ENCODE measurements at places on chromosomes 6 and 20.

GRCh38 chr20:49631856-49632418 is 64.0 kb upstream of the PTGIS start:
- DNase-seq: no peak

DNA sequence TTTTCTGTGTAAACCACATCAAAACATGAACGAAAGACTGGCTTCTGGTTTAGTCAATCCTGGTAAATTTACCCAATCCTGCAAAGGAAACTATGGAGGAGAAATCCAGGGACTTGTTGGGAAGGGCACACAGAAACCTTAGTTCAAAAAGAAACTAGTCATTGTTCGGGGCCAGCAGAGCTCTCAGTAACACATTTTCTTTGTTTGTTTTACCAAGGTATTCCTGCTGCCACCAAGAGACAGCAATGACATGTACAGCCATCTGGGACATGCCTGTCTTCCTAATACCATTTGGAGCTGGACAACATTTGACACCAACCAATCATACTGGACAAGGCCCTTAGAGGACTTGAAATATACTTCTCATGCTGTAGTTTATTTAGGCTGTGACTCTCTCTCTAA is 8.3 kb downstream of the OARD1 start:
- DNase-seq: no peak

DNA sequence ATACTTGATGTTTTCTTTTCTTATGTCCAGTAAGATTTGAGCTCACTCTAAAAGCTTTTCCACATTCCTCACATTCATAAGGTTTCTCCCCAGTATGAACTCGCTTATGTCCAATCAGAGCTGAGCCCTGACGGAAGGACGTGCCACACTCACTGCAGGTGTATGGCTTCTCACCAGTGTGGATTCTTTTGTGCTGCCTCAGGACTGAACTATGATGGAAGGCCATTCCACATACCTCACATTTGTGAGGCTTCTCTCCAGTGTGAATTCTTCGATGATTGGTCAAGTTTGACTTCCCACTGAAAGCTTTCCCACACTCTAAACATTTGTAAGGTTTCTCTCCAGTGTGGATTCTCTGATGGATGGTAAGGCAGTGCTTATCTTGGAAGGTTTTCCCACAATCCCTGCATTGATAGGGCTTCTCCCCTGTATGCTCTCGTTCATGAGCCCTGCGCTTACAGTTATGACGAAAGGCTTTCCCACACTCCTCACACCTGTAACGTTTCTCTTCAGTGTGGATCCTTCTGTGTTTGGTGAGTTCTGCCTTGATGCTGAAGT is 9.9 kb downstream of the ZNF311 start:
- DNase-seq: no peak

DNA sequence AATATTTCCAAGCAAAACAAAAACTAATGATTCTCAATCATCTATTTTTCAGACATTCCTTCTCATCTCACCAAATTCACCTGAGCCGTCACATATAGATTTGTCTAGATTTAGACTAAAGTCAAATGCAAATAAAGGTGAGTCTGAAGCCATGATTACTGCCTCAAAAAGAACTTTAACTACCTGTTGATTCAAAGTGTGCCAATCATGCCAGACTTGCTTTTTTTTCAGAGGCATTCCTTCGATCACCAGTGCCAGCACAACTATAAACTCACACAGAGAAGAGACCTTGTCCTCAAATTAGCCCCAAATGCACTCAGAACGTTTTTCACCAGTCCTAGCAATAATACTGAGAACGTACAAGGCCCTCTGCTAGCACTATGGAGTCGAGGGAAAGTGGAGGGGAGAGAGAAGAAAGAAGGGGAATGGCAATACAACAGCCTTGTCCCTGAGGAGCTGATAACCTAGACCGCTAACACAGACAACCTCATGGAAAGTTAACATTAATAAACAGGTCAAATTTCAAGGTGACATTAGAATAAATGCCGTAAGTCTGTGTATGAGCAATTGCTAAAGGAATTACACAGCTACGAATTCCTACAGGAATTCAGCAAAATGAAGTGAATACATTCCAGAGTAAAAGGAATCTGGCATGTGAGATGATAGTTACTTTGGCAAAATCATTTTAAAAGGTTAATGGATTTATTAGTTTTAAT is 60.9 kb downstream of the EPB41L2 start:
- DNase-seq: no peak

DNA sequence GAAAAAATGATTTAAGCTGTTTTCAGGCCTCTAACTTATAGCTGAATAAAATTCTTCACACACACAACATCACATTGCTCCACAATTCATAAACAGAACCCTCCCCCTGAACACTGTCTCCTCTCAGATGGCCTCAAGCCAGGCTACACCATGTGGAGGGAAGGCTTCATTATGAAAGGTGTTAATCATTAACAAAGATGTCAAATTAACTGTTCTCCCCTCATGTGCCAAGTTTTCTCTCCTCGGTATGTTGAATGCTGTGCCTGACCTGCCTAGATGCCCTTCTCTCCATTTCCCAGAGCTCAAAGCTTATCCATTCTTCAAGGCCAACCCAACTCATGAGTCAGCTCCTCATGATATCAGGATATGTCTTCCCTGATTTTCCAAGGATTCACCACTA is 210.4 kb downstream of the GMDS start:
- DNase-seq: no peak

DNA sequence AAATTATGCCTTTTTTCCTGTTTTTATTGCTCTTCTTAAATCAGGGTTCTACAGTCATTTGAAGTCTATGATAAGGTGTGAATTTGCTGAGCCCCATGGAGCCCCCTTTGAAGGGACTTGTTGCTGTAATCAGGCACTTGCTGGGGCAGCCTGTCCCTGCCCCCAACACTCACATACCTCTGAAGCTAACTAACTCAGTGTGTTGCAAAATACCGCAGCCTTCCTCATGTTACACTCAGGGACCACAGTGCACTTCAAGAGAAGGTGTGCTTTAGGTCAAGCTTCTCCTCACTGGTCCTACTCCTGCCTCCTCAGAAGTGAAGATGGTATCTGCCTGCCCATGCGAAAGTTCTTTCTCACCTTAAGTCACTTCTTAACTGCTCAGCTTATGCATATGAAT is 66.1 kb upstream of the GLP1R start:
- no peak for DNase-seq

GRCh38 chr6:165417278-165417865 is 108.0 kb upstream of the C6orf118 start:
- no peak for DNase-seq

DNA sequence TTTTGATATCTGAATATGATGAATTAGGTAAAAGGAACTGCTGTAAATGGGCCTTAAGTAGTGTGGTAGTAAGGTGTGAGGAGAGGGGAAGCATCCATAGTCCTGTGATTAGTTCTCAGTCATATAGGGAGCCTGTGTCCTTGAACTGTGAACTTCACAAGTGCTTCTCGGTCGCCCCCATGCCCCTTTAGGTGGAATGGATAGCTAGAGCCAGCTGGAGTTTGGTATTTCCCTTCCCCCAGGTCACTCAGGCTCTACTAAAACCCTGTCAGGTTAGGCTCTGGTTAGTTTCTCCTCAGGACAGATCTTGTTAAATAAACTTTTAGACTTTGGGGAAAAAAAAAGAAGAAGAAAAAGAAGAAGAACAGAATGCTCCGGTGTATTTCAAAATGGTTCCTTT is 82.0 kb downstream of the PPP1R14C start:
- no peak for DNase-seq

DNA sequence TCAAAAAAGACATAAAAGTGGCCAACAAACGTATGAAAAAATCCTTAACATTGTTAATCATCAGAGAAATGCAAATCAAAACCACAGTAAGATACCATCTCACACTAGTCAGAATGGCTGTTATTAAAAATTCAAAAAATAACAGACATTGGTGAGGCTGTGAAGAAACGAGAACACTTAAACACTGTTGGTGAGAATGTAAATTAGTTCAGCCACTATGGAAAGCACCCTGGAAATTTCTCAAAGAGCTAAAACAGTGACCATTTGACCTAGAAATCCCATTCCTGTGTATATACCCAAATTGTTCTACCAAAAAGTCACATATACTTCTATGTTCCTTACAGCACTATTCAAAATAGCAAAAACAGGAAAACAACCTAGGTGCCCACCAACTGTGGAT is 24.9 kb upstream of the NT5E start:
- DNase-seq: no peak

DNA sequence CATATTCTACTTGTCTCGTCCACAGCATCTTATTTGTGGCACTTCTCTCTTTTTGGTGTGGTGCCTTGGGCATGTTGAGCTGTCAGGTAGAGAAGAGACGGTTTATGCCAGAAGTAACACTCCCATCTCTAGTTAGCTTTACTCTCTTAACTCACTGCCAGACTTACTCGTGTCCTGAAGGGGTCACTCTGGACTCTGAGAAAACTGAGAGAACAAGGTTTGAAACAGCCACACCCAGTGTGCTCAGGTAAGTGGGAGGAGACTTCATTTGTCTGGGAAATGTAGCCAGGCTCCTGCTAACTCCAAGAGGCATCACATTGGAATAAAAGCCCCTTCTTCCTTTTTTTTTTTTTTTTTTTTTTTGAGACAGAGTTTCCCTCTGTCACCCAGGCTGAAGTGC is 360.8 kb downstream of the QKI start:
- no peak for DNase-seq

- DNase-seq: no peak
These were observed 8.2 kb downstream of the ASXL1 start for GRCh38 chr20:32366380-32366779.

DNA sequence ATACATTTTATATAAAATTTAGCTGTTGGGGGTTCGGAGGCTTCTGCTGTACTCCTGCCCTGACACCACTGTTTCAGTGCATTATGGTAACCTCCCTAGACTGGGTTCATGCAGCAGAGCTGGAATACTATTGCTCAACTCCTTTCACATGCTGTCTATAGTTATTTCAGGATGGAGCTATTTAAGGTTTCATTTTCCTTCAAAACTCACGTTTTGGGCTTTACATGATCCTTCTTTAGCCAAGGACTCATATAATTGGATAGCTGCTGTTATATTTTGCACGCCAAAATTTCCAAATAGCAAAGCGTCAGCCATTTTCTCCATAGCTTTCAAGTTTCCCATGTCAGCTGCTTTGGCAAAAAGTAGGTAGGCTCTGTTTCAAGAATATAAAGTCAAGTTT is 76.8 kb downstream of the SEL1L2 start:
- DNase-seq: no peak

GRCh38 chr20:22411627-22412450 is 172.5 kb downstream of the FOXA2 start:
- no peak for DNase-seq

All from NCI-H1694 treated with DMSO at 0.1 percent for 48 hours (cell line).